ENCODE measurements at places on chromosomes 5 and 9.

DNA sequence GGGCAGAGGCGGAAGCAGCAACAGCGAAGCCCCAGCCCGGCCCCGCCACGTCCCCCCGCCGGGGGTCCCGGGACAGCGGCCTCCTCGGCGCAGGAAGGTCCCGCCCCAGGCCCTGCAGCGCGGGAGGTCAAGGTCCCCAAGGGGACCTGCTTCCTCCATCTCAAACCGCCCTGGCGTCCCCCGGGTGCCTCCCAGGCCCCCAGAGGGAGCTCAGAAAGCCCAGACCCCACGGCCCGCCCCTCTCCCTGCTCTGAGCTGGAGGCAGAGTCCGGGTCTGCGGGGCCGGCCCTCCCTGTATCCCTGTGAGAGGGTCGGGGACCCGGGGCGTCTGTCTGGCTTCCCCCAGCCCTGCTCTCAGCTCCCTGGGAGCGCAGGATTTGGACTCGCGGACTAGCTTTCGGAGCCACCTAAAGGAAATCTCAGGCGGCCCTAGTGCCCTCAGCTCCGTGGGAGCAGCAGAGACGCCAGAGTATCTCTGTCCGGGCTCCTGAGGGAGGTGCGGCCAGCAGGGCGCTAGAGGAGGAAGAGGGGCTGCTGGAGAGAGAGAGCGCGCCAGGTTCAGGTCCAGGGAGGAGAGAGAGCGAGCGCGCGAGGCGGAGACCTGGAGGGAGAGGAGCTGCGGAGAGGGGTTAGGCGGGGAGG lies 30.7 kb downstream of the EXOC3 start:
- peak; percentile 34 for DNase-seq

- no peak for DNase-seq
These were observed 163.2 kb downstream of the PLPPR1 start for GRCh38 chr9:101191723-101192122.

DNA sequence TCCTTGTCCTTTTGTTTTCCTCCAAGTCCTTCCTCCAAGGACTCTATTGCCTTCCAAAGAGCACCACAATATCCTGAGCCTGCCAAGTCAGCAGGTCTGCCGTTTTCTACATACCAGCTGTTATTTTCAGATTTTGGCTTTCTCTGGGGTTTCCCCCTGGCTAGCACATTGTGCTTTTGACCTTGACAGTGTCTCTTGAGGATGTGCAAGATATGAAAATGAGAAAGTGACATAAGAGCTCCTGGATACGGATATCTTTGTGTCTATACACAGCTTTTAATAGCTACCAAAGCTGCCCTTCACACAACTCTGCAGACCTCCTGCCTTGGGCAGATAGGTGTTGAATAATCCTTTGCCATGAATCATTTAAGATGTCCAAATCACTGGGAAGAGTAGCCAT lies 67.0 kb downstream of the HAPLN1 start:
- DNase-seq: no peak

DNA sequence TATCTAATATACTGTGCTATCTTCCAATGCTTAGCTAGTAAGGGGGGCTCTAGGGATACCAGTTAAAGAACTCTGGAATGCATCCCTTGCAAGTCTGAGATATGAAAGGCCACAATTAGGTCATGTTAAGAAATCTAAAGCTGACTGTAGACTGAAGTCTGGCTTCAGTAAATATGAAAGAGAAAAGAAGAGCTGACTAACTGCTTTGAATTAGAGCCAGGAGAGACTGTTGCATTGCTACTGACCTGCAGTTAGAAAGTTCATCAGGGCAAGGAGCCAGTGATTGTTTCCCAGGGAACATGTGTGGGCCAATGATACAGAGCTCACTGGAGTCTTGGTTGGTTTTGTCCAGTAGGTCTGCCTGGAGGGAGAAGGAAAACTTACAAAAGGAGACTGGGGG lies 472.1 kb upstream of the TNC start:
- no peak for DNase-seq

- no peak for DNase-seq
These were observed 50.8 kb upstream of the CTNNA1 start for GRCh38 chr5:138702166-138703077.

GRCh38 chr5:34734326-34734725 lies 78.2 kb downstream of the RAI14 start:
- DNase-seq: no peak

GRCh38 chr5:39219437-39219836 lies at the start of gene FYB1:
TSS of gene FYB1 (minus strand) at chr5:39219563. CDS start at chr5:39202960, 16,603 bp downstream.
- DNase-seq: no peak

- DNase-seq: no peak
These were observed 95.2 kb upstream of the PAPPA start for GRCh38 chr9:116058421-116058820.

GRCh38 chr9:122100756-122101155 lies 7.6 kb upstream of the TTLL11 start:
- no peak for DNase-seq

GRCh38 chr5:2751592-2752021 lies at the start of gene IRX2:
TSS of gene IRX2 (minus strand) at chr5:2751677. CDS start at chr5:2751413, 264 bp downstream.
- peak; percentile 92 for DNase-seq

GRCh38 chr5:16934123-16934522 lies 2.0 kb downstream of the MYO10 start:
- peak; percentile 91 for DNase-seq

DNA sequence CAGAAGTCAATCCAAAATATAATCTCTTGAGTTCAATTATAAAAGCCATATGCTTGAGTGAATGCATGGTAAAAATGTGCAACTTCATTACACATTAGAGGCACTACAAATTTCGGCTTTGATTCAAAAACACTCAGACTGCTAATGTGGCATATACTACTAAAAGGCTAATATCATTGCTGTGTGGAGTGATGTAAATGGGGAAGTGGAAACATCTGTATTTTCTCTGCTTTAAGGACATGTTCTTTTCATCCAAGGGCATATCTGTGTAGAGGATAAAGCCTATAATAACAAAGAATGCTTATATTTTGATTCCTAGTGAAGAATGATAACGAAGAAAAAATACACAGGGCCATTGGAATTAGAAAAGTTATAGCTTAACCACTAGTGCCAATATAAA lies 643.9 kb upstream of the ZNF608 start:
- DNase-seq: no peak

DNA sequence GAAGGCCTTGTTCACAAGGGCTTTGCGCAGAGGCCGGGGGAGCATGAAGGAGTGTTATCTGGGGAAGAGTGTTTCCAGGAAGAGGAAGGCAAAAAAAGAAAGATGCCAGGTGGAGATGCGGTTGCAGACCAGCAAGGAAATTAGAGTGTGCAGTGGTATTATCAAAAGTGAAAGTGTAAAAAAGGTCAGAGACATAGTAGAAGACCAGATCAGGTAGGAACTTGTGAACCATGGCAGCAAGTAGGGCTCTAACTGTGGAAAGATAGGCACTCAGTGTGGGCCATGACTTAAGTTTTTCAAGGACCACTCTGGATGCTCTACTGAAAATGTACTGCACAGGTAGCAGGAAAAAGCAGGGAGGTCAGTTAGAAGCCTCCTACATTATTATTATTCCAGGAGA lies 90.1 kb upstream of the SPOCK1 start:
- DNase-seq: no peak

- DNase-seq: peak; percentile 57
These were observed 11.0 kb upstream of the RNU6ATAC start for GRCh38 chr9:134175291-134175807.

- no peak for DNase-seq
These were observed 326 bp downstream of the RIGI start for GRCh38 chr9:32525709-32526030.

DNA sequence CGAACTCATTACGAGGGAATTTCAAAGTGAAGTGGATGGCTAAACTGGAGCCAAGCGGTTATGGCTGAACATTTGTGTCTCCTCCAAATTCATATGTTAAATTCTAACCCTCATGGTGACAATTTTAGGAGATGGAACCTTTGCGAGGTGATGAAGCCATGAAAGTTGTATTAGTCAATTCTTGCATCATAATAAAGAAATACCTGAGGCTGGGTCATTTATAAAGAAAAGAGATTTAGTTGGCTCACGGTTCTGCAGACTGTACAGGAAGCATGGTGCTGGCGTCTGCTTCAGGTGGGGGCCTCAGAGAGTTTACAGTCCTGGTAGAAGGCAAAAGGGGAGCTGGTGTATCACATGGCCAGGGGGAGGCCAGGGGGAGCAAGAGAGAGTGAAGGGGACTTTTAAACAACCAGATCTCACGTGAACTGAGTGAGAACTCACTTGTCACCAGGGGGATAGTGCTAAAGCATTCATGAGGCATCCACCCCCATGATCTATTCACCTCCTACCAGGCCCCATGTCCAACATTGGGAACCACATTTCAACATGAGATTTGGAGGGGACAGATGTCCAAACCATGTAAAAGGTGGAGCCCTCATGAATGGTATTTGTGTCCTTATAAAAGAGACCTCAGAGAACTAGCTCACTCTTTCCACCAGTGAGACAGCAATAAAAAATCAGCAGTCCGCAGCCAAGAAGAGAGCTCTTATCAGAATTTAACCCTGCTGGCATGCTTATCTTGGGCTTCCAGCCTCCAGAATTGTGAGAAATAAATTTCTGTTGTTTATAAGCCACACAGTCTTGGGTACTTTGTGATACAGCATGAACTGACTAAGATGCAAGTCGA lies 143.4 kb downstream of the MTRR start:
- peak; percentile 69 for DNase-seq
